GM19239 (cell line): ENCODE measurements at places on chromosomes 11 and 22.

DNA sequence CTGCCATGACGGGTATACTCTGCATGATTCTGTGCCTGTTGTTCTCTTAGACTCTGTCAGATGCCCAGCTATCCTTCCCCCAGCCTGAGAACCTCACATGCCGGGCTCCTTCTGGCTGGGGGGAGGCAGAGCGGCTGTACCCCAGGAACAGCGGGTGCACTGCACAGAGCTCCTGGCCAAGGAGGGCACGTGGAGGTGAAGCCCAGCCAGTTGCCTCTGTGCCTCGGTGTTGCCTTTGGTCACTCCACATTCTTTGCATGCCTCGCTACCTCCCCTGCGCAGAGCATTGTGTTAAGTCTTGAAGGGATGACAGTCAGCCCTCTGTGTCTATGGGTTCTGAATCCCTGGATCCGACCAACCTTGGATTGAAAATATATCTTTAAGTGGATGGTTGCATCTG is 77.7 kb downstream of the FEZ1 start:
- DNase-seq = no peak

GRCh38 chr11:8709002-8709672 is 26.5 kb downstream of the RPL27A start:
- no peak for DNase-seq

GRCh38 chr11:131839326-131839725 is 468.9 kb downstream of the NTM start:
- DNase-seq = no peak

DNA sequence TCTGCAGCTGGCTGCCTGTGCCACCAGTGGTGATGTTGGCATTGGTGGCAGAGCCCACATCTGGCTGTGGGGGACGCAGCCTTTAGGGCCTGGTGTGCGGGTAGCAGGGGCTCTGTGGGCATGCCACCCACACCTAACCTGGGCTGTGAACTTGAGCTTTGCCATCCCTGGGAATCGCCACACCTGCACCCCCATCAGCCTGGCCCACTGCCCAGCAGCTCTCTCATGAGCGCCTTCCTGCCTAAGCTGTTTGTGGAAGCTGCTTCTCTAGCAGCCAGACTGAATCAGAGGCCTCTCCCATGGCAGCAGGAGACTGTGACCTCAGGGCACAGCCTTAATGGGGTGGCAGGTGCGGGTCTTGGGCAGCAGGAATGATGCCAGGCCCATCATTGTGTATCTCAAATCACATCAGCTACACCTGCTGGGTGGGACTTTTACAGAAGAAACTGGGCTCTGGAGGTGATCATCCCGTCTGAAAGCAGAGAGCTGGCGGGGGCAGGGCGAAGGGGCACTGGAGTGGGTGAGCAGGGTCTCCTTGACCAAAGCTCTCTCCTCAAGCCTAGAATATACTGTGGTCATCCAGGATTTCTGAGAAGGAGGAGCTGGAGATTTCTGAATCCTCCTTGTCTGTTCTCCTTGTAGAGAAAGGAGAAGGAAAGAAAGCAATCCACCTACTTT is 17.8 kb upstream of the CARS1 start:
- DNase-seq = no peak
